ENCODE measurements at places on chromosomes 16 and 17. TPM values are rescaled to one million over a fixed set of nuclear protein-coding genes. Genes with fewer than 3 reads are reported as not detected.

STH gene
- not detected for total RNA-seq

TEKT3 gene
- 0.64 TPM for total RNA-seq

TERB1 gene
- total RNA-seq, result not detected

DNA sequence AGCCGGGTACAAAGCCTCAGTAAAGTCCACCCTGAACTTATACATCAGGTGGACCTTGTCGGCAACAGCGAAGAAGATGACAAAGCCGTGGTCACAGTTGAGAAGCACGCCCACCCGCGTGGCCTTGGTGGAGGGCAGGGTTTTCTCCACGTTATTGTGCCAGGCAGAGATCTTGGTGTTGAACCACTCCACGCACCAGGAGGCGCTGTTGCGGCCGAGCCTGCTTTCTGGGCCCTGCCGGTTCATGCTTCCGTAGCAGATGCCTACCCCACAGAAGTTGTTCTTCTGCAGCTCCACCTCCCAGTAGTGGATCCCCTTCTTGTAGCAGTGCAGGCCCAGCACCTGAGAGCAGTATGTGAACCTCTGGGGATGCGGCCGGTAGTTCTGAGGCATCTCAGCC, 22.1 kb downstream of the TRIM25 start:
- peaks cover 35% of the 10 kb centered on the region for H3K36me3 ChIP-seq
- H3K27me3 ChIP-seq, result no peaks in the 10 kb centered on the region
- H3K4me3 ChIP-seq, result no peak overlapping the region
- no peaks in the 10 kb centered on the region for H3K4me1 ChIP-seq
- DNase-seq, result no peak
- H3K27ac ChIP-seq, result no peak overlapping the region

DNA sequence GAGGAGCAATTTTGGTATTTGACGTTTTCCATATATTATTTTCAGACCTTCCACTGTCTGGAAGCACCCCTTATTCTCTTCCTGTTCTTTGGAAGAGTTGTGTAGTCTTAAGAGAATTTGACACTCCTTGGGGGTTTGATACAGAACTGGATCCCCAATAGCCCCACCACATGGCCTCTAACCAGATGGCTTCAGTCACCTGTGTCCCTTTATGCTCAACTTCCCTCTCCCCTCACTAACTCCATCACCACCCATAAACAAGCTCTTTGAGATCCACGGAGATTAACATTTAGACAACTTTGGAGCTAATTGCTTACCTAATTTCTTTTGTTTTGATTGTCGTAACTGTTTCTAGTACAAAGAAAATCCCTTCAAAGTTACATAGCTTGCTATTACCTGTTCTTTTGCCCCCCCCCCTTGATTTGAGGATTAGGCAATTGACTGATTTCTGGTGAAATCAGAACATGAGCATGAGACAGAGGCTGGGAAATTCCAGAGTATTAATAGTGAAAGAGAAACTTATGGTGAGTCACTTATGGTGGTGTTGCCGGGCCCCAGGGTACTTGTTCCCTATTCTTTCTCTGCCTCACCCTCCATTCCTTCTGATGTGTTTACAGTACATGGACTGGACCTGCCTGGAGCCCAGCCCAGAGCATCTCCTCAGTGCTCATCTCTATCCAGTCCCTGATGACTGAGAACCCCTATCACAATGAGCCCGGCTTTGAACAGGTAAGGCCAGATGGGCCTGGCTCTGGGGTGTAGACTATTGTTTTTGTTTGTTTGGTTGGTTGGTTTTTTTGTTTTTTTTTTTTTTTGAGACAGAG, 7.5 kb downstream of the UBE2Z start:
- no peaks in the 10 kb centered on the region for H3K27me3 ChIP-seq
- peak overlapping the region; percentile 74 for H3K27ac ChIP-seq
- H3K36me3 ChIP-seq, result peaks cover 59% of the 10 kb centered on the region
- DNase-seq, result peak; percentile 45

DNA sequence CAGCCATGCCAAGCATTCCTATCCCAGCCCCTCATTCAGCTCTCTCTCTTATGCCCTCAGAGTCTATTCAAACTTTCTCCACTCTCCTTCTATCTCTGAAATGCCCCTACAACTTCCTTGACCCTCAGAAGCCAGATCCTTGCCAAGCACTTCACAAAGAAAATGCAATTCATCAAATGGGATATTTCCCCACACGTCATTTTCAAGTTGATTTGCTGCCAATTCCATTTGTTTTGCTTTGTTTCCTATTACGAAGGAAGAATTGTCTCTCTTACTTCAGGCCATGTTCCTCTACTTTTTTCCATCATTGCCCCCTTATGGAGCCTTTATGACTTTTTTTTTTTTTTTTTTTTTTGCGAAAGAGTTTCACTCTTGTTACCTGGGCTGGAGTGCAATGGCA, 9.2 kb upstream of the ALOX12 start:
- H3K4me3 ChIP-seq, result no peak overlapping the region
- no peaks in the 10 kb centered on the region for H3K27me3 ChIP-seq

DNA sequence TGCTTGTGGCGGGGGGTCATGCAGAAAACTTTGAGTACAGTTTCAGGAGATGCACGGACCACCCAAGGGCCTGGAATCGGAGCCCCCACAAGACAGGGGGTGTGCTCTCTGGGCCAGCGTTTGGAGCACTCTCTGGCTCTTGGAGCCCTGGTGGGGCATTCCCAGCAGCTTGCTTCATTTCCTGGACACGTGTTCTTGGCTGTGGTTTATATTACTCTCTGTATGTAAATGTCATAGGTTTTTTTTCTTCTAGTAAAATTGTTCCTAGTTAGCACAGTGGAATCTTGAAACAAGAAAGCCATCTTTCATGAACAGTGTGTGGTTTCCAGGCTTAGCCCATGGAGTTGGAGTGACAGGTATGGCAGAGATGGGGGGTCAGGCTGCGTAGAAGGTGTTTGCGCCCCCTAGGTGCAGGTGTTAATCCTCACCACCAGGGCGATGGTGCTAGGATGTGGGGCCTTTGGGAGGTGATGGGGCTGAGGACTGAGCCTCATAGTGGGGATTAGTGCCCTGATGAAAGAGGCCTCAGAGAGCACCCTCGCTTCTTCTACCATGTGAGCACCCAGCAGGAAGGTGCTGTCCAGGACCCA, 79.8 kb downstream of the JPH3 start:
- H3K27me3 ChIP-seq, result no peaks in the 10 kb centered on the region
- DNase-seq, result no peak
- no peaks in the 10 kb centered on the region for H3K36me3 ChIP-seq

DNA sequence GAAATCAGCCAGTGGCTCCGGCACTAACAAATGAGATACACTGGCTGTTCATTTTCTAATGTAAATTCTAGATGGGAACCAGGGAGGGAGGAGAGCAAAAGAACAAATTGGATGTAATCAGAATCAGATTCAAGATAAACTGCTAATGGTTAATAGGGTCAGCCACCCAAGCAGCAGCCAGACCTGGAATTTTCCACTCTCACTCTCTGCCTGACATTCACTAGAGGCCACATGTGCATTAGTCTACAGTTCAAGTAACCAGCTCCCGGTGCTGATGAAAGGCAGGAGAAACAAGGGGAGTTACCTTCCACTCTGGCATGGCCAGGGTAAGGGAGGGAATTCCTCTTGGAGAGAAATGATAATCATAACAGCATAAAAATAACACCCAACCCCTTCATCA, 597.7 kb downstream of the TOX3 start:
- H3K27ac ChIP-seq, result no peak overlapping the region
- no peaks in the 10 kb centered on the region for H3K36me3 ChIP-seq
- no peak overlapping the region for H3K4me3 ChIP-seq
- H3K4me1 ChIP-seq, result no peaks in the 10 kb centered on the region
- DNase-seq, result no peak
